ENCODE measurements at places on chromosomes 16 and 17.

DNA sequence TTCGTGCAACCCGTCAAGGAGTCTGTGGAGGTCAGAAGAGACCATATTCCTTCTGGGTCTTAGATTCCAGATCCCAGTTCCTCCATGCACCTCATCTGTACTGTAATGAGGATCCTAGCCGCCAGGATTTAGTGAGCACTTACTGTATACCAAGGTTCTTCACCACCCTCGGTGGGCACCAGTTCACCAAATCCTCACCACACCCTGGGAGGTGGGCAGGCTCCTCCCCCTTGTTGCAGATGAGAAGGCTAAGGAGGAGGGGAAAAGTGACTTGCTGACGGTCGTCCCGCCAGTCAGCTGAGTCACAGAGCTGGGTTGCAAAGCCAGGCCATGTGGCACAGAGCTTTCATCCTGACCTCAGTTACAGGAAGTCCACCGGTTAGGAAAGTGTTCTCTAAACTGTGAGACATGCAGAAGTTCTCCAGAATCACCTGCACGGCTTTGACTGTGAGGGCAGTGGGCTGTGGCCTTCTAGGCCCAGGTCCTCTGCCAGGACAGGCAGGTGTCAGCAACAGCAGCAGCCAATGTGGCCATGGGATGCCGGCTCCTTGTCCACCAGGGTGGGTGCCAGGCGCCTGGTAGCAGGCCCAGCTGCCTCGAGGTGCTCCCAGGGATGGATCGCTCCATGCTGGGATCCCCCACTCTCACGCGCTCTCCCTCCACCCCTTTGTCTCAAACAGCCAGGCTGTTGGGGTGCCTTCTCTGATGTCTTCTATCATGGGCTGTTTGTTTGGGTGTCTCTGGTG is 240.3 kb upstream of the GSE1 start:
- no peak for DNase-seq

DNA sequence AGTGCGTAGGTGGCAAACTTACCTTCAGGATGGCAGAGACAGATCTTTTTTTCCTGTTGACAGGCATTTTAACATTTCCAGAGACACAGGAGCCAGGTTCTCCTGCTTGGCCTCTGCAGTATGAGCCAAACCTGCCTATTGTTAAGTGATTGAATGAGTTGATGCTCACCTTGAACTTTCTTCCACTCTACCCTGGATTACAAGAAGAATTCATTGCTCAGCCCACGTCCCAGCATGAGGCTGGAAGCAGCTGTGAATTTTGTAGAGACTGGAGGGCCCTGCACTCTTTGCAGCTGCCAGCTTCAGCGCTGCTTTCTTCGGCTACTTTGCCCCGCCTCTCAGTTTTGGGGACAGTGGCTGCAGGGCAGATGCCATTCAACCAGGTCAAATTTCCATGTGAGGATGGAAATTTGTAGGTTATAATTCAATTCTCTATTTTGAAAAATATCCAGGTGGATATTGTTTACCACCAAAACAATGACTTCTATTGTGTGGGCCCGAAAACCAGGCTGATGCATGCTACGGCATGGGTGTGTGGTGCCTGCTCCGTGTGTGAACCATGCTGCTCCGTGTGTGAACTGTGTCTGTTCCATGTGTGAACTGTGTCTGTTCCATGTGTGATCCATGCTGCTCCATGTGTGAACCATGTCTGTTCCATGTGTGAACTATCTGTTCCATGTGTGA is 75.2 kb upstream of the METTL9 start:
- no peak for DNase-seq

- no peak for DNase-seq
Measured at GRCh38 chr16:79004309-79004708, 596.2 kb downstream of the MAF start.

GRCh38 chr16:86297866-86298757 is 212.2 kb upstream of the FOXF1 start:
- peak; percentile 21 for DNase-seq

DNA sequence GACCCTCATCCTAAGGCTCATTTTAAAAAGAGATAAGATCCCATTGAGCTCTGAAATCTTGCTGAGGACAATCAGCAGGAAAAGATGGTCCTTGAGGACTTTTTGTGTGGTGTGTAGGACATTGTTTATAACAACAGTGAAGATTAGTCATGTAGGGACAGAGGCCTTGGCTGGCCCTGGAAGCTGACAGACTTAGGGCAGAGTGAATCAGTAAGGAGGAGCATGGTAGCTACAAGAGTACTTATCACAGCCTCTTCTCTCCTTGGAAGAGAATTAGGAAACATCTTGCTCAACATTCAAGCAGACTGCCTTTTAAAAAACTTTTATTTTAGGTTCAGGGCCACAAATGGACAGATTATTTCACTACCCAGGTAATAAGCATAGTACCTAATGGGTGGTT is 665.9 kb upstream of the SALL1 start:
- DNase-seq = no peak

GRCh38 chr16:80300876-80301275 is 239.9 kb upstream of the DYNLRB2 start:
- peak; percentile 8 for DNase-seq

- DNase-seq = no peak
Measured at GRCh38 chr16:24568392-24568791, 29.0 kb downstream of the RBBP6 start.

All from skeletal muscle cell (primary cell).